G401 (cell line): ENCODE measurements at places on chromosomes 6 and 20.

DNA sequence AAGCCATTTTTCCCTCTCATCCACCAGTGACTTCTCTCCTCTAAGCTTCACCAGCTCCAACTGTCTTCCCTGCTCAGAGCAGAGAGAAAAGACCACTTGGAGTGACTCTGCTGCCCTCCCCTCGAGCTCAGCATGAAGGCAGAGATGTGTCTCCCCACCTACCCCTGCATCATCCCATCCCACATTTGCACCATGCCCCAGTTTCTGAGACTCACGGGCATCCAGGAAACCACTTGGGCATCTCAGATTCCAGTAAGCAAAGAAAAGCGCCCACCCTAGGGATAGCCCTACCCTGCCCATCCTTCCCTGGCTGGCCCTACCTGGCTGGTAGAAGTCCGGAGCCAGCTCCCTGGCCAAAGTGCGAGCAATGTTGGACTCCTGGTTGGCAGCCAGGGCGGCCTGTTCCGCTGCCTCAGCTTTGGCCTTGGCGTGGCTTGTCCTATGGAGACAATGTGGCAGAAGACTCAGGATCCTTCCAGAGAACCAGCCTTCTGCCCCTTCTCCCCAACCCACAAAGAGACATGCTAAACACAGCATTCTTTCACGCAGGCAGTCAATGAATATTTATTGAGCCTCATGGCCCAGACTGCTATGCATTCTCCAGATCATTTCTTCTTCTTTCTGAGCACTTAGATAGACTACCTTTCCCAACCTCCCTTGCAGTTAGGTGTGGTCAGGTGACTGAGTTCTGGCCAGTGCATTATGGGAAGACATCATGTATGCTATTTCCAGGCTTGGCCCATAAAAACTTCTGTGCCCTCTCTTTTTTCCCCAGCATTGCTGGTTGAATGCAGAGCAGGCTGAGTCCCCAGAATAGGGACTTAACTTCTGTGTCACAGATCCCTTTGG is 68.6 kb downstream of the JPH2 start:
- no peak for DNase-seq

- DNase-seq, result peak; percentile 54
These were observed at the start of gene PERP for GRCh38 chr6:138107078-138107751. Gene PERP, minus strand, starts transcription at chr6:138107419. Its CDS starts 79 bp downstream, at chr6:138107340.

GRCh38 chr6:131492932-131493573 is 80.0 kb upstream of the ARG1 start:
- no peak for DNase-seq

DNA sequence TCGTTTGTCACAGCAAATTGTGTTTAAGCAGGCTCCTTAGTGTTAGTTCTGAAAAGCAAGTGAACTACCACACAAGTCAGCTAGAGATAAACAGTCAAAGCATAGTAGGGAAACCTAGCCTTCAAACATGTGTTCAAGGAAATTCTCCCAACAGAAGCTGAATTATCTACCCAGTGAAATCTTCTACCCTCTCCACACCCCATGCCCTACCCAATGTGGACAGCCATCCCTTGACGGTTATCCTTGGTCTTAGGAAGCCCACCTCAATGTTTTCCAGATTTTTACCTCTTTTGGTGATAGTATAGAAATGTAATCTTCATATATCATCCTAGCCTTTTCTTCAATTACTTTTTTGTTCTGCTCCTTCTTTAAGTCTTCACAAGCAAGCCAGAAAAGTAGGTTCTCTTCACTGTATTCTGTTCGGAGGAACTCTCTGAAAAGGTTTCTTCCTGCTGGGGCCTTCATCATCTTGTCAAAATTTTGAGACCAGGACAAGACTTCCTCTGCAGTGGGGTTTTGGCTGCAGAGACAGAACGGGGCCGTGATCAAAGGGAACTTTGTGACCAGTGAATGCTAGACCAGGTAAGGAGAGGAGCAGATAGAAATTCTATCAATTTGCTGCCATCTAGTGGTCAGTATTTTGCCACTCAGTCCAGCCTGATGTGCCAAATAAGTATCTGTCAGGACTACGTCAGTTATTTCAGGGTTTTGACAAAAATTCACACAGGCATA is 21.6 kb upstream of the MTRF1L start:
- peak; percentile 79 for DNase-seq

- DNase-seq, result peak; percentile 37
These were observed 534 bp downstream of the NANP start for GRCh38 chr20:25623225-25623735.

DNA sequence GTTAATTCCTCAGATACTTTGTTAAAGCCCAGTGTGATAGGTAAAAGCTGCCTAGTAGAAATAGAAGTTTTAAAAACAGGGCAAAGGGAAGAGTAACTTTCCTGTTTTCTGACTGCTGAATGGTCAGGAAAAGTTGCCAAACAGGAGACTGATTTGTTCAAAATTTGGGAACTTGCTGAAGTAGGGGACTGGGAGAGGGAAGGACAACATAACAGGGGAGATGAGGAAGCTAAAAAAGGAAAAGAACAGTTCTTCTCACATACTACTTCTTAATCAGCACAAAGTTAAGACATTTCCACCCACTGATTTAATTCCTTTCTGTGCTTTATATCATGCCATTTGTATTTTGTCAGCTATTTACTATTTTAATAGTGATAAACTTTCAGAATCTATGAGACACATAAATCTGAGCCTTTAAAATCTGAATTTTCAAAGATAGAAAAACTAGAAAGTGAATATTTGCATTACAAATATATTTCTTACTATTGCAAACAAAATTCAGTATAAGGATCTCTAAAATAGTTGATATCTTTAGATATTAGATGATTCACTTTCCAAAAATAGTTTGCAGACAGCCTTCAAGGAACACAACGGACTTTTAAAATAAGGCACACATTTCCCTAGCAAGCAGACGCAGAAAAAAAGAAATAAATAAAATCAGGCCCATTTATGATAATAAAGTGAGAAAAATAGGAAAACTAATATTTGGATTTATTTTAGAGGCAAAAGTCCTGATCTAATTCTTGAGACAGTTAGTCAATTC is 36.9 kb upstream of the SLC16A10 start:
- DNase-seq, result no peak

GRCh38 chr6:13355999-13356785 is 27.9 kb upstream of the TBC1D7 start:
- no peak for DNase-seq

DNA sequence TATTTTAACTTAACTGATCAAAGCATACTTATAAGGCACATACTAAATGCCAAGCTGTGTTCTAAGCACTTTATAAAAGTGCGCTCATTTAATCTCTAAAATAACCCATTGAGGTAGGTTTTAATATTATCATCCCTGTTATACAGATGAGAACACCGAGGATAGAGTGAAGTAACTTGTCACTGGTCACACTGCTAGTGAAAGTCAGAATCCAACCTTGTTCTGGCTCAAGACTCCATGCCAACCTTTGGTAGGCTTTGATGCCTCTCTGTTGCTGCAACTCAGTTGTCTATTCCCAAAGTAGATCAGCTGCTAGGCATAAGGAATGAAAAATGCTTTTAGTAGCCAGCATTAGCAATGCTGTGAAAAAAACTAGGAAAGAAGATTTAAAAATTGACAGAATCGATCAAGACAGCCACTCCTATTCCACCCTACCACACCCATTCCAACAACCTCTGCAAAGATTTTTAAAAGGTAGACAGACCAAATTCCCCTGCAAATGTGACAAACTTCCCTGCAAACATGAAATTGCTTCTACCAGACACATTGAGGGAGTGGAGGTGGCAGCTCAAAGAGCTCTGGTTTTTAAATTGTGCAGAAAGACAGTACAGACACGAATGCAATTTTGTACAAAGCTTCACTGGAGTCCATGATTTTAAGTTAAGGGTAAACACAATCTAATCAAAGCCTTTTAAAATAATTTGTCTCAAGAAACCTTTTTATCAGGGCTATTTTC is 39.8 kb upstream of the CAP2 start:
- no peak for DNase-seq

GRCh38 chr6:25637211-25637610 is 14.8 kb upstream of the SCGN start:
- no peak for DNase-seq

GRCh38 chr6:42026540-42026939 is 23.8 kb upstream of the TAF8 start:
- no peak for DNase-seq

GRCh38 chr20:32636283-32636682 is 37.5 kb downstream of the C20orf203 start:
- peak; percentile 44 for DNase-seq

- no peak for DNase-seq
These were observed 174.4 kb upstream of the FOXA2 start for GRCh38 chr20:22758815-22759214.

- no peak for DNase-seq
These were observed 150.6 kb upstream of the AFDN start for GRCh38 chr6:167676000-167676665.

DNA sequence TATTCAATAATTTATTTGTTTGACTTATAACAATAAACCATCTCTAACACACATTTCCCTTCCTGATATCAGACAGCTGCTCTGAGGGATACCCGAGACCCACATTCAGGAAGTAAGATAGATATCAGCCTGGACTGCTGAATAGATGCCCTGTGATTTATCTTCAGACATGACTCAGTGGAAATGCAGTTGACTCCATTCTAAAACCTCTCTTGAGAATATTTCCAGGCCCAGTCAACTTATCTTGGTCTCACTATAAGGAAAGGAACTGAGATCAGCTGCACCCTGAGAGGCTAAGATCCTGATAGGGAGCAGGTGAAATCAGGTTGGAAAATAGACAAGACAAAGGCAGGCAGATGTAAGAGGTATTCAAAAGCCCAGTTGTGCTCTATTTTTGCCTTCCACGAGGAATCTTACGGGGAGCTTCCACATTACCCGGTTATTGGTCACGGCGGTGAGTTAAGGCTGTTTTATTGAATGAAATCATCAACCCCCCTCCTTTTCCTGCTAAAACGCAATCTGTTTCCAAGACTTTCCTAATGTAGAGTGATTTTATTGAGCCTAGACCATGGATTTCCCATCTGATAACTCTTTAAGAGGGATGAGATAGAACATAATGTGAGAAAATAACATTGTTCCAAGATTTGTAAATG is 25.5 kb downstream of the C6orf15 start:
- DNase-seq, result no peak

DNA sequence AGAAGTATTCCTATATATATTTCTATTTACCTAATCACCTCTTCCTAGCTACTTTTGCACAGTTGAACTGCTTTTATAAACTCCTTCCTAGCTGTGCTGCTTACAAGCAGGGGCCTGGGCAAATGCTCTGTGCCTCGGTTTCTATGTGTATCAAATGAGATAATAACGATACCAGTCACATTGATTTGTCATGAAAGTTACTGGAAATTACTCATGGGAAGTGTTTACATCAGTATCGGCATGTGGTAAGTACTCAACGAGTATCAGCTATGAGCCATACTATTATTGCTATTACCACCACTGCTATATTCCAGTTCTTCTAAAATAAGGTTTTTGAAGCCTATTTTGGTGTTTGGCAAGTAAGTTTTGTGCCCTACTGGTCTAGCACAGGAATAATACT is 4.9 kb downstream of the LAMA4 start:
- no peak for DNase-seq

DNA sequence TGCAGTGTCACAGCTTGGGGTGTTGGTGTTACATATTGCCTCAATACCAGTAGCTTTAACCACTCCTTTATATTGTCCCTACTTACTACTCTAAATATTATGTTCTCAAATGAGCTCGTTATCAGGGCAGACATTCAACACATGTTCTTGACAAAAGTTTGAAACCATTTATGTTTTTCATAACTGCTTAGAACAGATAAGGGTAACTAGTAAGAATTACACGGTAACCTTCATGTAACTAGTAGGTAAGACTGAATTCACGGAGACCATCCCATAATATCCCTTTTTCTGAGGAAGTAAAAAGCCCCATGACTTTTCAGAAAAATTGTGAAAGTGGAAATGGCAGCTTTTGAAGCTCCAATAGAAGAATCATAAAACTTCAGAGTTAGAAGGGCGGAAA is 59.6 kb upstream of the CENPW start:
- DNase-seq, result no peak

- no peak for DNase-seq
These were observed 220.0 kb downstream of the ANKRD60 start for GRCh38 chr20:58008413-58008812.
